ENCODE measurements at places on chromosomes 6 and 20.

DNA sequence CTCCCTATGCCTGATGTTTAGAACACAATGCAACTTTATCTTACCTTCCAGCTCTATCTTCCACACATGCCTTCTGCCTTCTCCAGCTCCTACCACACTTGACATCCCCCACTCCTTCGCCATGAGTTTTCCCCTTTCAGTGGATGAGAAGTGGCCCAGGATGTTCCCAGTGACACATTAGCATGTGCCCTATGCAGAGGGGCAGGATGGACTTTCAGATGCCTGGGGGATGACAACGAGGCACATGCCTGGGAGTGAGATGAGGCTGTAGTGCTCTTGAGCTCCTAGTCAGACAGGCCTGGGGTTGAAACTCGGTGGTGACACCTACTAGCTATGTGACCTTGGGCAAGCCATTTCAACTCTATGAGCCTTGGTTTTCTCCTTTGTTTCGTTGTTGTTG is 20.1 kb upstream of the SLC32A1 start:
- DNase-seq, result no peak

DNA sequence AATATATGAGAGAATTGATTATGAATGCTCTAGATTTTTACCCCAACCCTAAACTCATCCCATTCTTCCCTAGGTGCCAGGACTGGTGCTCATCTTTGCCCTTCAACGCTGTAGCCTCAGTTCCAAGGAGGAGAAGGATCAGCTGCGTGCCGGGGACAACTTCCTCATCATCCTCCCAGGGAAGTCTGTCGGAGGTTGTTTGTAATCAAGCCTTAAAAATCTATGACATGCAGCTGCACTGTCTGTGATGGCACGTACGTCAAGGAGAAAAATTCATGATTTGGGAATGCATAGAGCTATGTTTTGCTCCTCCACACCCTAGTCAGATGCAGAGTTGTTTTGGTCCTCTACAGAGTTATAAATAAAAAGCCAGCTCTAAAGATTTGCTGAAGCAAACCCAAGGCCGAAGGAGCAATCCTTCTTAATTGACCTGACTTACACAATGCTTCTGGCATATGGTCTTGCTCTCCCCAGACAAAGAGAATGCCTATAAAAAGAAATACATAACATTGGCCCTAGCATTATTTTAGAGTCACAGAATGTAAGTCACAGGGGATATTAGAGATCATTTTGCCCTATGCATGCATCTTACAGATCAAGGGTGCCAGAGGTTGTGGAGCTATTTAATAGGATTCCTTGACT is 244.2 kb downstream of the HIVEP2 start:
- DNase-seq, result no peak

DNA sequence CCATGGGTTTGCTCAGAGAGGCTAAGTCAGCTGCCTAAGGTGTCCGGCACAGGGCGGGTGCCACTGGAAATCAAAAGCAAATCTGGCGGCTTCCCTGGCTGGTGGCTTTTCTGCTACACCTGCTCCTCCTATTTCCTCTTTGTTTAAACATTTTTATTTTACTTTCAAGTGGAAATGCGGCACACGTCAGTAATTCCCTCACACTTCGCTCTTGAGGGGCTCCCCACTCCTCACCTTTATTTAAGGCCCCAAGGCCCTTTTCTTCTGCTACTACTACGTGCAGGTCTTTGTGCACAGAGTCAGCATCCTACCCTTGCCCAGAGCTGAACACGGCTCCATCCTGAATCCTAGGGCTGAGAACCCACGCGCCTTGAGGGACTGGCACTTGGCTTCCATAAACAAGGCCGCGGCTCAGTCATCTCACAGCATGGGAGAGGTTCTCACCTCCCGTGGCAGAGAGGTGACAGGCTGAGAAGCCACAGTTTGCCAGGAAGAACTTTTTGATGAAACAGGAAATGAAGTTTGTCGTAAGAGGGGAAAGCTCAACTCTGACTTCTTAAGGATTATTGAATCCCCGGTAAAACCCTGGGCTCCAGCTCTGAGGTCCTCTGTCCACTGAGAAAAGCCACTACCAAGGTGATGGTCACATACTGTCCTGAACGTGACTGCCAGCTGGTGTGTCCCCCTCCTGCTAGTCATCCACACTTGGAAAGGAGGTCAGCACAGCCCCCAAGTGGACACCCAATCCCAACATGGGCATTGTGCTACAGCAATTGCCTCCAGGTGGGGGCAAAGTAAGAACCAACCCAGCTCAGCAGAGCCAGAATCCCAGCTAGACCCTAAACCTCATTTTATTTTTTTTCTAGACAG is 48.0 kb downstream of the NFATC2 start:
- no peak for DNase-seq

GRCh38 chr20:62787866-62788265 is 8.4 kb upstream of the MRGBP start:
- DNase-seq, result no peak

- DNase-seq, result no peak
Observed at GRCh38 chr20:8571611-8572010, 439.5 kb downstream of the PLCB1 start.

DNA sequence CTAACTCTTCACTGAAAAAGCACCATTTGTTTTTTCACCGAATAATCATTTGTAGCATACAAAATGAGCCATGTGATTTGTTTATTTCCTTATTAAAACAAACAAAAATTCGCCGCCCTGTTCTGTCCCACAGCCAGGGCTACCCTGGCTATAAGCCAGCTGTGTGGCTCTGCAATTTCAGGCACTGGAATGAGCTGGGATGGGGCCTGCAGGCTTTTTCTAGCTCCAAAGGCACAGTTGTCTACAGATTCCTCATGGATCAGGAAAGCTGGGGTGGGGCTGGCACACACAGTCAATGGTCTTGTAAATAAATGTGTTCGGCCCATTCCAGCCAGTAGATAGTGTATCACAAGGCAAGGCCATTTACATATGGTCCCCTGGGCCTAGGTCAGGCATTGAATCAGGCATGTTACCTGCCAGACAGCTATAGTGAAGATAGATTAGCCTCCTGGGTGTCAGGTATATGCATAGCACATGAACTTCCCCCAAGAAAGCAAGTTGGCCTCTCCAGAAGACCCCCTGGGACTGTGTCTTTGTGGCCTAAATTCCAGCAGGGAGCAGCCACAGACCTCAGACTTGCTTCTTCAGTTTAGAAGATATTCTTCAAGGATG is 608.9 kb downstream of the MAFB start:
- DNase-seq, result no peak

DNA sequence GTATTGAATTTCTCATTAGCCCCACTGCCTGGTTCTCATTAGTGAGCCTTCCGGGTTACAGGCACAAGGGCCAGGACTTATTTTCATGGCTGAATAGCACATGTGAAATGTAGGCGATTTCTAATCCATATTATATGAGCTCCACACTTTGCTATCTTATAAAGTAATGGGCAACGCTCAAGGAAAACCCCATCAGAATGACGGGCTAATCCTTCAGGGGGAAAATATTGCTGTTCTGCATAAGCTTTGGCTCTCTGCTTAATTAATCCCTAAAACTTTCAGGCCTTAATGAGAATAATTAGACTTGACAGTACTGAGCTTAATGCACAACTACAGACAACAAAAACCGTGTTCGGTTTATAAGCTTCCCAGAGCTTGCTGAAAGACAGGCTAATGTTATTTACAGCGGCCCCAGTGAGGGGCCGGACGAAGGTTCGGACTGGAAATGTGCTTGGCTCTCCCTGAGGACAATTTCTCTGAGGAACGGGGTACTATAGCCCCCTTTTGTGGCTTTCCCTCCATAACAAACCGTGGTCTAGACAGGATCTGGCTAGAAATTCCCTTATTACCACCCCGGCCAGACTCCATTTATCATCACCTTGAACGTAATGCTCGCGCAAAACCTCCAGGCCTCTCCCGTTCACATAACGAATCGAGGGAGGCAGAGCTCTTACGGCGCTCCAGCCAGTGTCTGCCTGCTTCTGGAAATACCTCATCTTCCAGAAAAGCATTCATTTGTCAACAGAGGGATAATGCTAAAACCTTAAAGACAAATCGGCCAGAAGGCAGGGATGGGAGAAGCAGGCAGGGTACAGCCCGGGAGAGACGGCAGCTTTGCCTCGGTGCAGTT is 164.5 kb downstream of the CD83 start:
- DNase-seq, result no peak

DNA sequence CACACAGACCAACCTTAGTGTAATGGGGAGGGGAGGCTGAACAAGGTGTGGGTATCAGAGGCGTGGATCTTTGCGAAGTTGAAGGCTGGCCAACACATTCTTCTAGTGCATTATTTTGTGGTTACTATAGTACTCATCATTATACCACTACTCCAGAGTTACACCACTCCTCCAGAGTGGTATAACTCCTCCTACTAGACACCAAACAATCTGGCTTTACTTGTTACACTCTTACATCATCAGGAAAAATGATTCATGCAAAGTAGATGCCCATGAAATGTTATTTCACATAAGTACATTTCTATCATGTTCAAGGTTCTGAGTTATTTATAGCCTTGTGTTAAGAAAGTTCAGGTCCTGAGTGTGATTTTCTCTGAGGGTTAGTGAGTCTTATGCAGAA is 443.1 kb upstream of the OPRM1 start:
- no peak for DNase-seq

DNA sequence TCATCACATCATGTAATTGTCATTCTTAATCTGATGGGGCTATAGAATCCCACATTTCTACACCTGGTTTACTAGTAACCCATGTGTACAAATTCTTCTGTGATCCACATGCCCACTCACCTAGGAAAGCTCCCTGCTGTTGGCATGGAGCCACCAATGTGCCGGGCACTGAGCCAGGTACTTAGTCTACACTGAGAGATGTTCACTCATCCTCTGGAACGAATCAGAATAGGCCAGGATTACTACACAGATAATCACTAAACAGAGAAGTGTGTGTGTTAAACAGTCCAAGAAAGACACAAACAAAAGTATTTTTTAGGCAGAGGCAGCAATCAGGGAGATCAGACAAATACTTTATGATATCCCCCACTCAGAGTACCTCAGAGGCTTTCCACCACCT is 193.2 kb upstream of the VGLL2 start:
- DNase-seq, result no peak

GRCh38 chr6:79127660-79128059 is 49.6 kb upstream of the PHIP start:
- DNase-seq, result no peak

GRCh38 chr6:43996618-43997344 is 130.5 kb downstream of the MRPL14 start:
- DNase-seq, result no peak

DNA sequence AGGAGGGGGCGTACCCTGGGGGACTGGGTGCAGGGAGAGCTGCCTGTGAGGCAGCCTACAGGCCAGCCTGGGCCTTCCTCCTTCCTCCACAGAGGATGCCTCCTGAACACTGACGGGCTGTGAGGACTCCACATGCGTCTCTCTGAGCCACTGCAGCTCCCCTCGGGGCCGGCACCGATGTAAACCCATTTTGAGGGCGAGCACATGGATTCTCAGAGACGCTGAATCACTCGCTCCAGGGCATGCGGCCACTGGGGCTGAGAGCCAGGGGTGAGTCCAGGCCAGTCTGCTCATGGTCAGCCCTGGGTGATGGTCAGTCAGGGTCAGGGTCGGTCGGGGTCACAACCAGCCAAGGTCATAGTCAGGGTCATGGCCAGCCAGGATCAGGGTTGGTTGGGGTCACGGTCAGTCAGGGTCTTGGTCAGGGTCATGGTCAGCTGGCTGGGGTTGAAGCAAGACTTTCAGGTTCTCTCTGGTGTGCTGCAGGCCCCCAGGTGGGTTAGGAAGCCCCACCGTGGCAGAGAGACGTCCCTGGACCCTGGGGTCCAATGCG is 14.7 kb upstream of the RBBP8NL start:
- DNase-seq, result no peak

DNA sequence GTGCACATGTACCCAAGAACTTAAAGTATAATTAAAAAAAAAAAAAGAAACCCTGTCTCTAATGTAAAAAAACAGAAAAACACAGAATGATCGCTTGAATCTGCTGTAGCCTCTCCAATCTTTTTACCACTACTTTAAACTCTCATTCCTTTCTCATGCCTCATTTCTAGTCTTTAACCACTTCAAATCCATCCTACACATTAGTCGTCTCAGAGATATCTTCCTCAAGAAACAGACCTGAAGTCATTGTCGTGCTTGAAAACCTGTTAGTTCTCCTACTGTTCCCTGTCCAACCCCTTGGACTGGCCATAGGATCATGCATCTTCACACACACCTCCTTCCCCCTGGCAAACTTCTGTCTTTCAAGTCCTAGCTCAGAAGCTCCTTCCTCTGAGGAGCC is 112.1 kb upstream of the BCLAF1 start:
- DNase-seq, result no peak

DNA sequence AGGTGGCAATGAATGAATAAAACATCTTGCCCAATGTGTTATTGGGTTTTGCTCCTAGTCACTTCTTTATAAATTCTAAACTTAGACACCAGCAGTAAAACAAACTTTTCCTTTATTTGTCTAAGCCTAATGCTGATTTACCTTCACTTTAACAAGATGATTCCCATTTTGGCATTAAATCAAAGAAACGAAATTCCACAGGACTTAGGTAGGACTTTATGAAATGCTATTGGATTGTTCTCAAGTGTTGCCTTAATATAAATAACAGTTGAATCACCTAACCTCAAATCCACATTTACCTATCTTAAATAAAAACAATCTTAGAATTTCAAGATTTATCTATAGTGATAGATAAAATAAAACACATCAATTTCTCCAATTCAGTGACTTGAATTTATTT is 831.8 kb downstream of the EPHA7 start:
- no peak for DNase-seq

- no peak for DNase-seq
Observed at GRCh38 chr6:20805021-20805420, 270.8 kb downstream of the CDKAL1 start.

DNA sequence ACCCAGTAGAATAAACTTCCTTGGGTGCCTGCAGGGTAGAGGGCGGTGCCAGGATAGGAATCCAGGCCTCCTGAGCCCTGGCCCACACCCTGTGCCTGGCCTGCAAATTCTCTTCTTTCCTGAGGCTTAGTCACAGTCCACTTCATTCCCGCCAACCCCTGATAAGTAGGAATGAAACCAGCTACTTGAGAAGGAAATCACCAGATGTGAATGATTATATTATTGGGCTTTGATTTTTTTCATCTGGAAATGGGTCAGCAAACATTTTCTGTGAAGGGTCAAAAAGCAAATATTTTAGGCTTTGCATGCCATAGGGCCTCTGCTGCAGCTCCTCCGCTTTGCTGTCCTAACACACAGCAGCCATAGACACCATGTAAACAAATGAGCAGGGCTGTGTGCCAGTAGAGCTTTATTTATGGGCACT is 50.2 kb downstream of the STK35 start:
- DNase-seq, result no peak

Data from stimulated activated CD4-positive, alpha-beta T cell treated with anti-CD3 and anti-CD28 coated beads, Interleukin-15, amount 100 ng/mL, for 1 hour (primary cell).